ENCODE measurements at places on chromosomes 3 and 15.

DNA sequence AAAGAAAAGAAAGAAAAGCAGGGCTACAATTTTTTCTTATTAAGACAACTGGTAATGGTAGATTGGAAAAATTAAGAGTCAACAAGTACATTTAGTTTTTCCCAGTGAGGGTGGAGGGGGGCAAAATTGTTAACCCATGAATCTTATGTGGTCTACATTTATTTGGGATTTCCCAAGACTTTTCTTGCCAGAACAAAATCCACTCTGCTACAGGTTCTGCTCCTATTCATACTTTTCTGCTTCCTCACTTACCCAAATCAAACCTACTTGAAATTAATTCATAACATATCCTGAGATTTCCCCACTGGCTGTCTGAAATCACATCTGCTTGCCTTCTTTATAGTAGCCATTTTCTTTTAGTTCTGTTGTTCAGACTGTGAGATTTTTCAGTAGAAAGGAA is 41.1 kb downstream of the VGLL3 start:
- DNase-seq, result no peak
- H3K36me3 ChIP-seq, result no peaks in the 10 kb centered on the region
- no peaks in the 10 kb centered on the region for H3K27me3 ChIP-seq
- H3K27ac ChIP-seq, result no peak overlapping the region

DNA sequence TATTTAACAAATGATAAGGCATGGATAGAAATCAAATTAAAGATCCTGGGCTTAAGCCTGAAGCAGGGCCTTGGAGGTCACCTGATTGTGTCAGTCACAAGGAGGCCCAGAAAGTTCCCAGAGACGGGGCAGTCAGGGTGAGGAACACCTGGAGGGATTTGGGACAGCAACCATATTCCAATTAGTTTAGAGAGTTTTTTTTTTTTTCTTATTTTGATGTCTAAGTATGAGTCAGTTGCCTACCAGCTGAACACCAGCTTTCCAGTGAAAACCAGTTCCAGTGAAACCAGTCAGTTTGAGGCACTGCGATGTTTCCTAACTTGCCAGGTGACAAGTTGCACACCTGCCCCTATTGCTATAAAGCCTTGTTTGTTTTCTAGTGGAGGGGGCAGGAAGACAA is 350.7 kb upstream of the AZI2 start:
- no peak overlapping the region for H3K27ac ChIP-seq
- no peaks in the 10 kb centered on the region for H3K4me1 ChIP-seq
- no peak for DNase-seq
- H3K36me3 ChIP-seq, result no peaks in the 10 kb centered on the region
- no peaks in the 10 kb centered on the region for H3K27me3 ChIP-seq

GRCh38 chr3:160402221-160403027 is 3.0 kb downstream of the SMC4 start:
- H3K4me1 ChIP-seq, result peaks cover 40% of the 10 kb centered on the region
- DNase-seq, result no peak
- H3K27ac ChIP-seq, result no peak overlapping the region
- peaks cover 5% of the 10 kb centered on the region for H3K36me3 ChIP-seq

DNA sequence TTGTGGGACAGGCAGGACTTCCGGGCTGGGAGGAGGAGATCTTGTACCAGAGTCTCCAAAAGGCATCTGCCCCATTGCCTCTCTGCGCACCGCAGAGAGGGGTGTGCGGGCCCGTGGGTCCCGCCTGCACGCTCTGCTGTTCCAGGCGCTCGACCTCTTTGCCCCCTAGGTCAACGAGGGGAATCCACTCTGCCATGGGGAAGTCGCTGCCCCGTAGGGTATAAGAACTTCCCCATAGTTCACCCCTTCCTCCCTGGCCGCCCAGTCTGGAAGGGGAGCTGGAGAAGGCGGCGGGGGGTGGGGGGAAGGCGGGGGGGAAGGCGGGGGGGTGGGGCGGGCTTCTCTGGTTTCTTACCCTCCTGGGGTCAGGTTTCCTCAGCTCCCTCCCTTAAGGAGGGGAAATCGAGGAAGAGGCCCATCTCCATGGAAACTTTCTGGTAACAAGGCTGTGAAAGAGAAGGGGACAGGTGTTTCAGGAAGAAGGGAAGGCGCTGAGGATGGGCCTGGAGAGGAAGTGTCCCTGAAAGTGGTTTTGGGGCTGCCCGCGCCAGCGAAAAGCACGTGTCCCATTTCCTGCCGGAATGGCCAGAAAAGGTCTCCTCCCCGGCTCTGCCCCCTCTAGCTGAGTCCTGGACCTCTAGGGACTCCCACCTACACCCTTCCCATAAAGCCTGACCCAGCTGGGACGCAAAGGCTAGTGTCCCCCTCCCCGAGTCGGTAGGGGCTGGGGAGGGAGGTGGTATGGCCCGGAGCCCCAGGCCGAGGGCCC is 27.5 kb downstream of the NR1I2 start:
- H3K36me3 ChIP-seq, result no peaks in the 10 kb centered on the region
- H3K4me3 ChIP-seq, result peak overlapping the region; percentile 52
- no peak overlapping the region for H3K27ac ChIP-seq
- peaks cover 10% of the 10 kb centered on the region for H3K4me1 ChIP-seq

- no peaks in the 10 kb centered on the region for H3K27me3 ChIP-seq
- no peaks in the 10 kb centered on the region for H3K4me1 ChIP-seq
- no peak for DNase-seq
- no peak overlapping the region for H3K27ac ChIP-seq
These were observed 26.2 kb upstream of the IGF2BP2 start for GRCh38 chr3:185851046-185851445.

- no peaks in the 10 kb centered on the region for H3K27me3 ChIP-seq
- no peak overlapping the region for H3K27ac ChIP-seq
- H3K36me3 ChIP-seq, result no peaks in the 10 kb centered on the region
- no peak overlapping the region for H3K4me3 ChIP-seq
- no peak for DNase-seq
These were observed 48.5 kb upstream of the CHST2 start for GRCh38 chr3:143070977-143071551.

DNA sequence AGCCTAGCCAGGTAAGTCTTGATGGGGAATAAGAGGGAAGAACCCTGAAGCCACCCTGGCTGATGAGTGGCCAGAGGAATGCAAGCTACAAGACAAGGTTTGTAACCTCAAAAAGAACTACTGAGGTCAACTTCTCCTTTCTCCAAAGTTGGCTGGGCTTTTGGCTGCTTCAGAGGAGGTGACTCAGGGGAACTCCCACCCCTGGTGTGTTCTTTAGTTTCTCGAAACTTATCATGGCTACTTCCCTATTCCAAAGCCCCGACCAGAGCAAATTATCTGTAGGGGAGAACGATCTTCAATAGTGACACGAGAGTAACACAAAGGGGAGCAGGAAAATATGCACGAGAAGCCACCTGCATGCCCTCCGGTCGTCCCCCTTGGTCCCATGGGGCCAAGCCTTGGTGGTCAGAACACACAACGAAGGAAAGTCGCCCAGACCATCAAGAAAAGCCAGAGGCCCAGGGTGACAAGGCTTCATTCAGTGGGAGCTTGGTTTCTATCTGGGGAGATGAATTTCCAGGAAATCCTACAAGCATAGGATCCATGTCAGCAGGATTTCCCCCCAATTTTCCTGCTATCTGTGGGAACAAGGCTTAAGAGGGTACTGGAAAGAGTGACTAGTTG is 6.5 kb upstream of the BCL2A1 start:
- no peak for DNase-seq
- peak overlapping the region; percentile 57 for H3K27ac ChIP-seq
- no peaks in the 10 kb centered on the region for H3K36me3 ChIP-seq
- H3K4me3 ChIP-seq, result no peak overlapping the region

DNA sequence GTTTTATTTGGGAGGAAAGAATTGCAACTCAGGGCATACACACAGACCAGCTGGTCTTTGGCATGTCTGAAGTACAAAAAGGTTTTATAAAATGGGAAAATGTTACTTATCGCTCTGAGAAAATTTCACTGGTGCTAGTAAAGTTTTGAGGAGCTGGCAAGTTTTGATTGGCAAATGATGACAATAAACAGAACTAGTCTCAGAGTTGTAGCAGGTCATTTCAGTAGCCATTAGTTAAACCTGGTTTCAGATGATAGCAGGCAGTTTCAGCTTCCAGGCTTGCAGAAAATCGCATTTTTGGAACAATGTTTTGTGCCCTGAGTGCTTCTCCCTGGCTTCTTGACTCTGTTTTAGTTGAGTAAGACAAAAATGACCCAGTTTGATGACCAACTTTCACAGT is 10.7 kb downstream of the B2M start:
- H3K4me3 ChIP-seq, result no peak overlapping the region
- peaks cover 28% of the 10 kb centered on the region for H3K36me3 ChIP-seq
- no peaks in the 10 kb centered on the region for H3K27me3 ChIP-seq
- peaks cover 27% of the 10 kb centered on the region for H3K4me1 ChIP-seq
- no peak overlapping the region for H3K27ac ChIP-seq

DNA sequence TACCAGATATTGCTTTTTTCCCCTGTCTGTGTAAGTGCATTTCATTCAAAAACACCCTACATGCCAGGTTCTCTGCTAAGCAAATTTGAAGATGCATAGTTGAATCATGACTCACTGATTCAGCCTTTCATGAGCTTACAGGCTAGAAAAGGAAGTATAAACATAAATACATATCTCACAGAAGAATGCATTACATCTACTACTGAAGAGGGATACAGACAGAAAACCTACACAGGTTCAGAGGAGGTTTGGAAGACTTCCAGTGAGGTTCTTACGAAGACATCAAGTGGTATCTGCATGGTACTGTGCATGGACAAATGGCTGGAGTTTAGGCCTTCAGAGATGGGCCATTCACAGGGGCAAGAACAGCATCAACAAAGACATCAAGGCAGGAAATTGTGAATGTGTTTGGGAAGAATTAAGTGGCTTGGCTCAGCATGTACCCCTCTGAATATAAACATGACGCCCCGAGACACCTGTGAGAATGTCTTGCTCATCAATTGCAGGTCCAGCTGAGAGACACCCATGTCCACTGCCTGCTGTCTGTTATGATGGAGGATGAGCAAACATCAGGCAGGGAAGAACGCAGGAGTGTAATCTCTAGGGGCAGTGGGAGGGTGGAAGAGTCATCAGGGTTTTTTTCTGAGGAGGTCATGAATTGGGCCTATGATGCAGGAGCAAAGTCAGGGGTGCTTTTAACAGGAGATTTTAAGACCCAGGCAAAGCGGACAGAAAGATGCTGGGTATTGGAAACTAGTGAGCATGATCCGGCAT is 105.1 kb upstream of the GALNT15 start:
- H3K36me3 ChIP-seq, result no peaks in the 10 kb centered on the region
- peaks cover 10% of the 10 kb centered on the region for H3K4me1 ChIP-seq
- no peak for DNase-seq
- no peaks in the 10 kb centered on the region for H3K27me3 ChIP-seq

GRCh38 chr15:58165661-58166060 is 27.5 kb downstream of the AQP9 start:
- H3K4me3 ChIP-seq, result no peak overlapping the region
- DNase-seq, result no peak
- peaks cover 7% of the 10 kb centered on the region for H3K27me3 ChIP-seq
- H3K36me3 ChIP-seq, result no peaks in the 10 kb centered on the region
- no peaks in the 10 kb centered on the region for H3K4me1 ChIP-seq

GRCh38 chr3:63030666-63031065 is 155.4 kb upstream of the CADPS start:
- H3K4me1 ChIP-seq, result no peaks in the 10 kb centered on the region
- H3K27ac ChIP-seq, result no peak overlapping the region
- H3K27me3 ChIP-seq, result no peaks in the 10 kb centered on the region
- no peak overlapping the region for H3K4me3 ChIP-seq
- no peaks in the 10 kb centered on the region for H3K36me3 ChIP-seq

DNA sequence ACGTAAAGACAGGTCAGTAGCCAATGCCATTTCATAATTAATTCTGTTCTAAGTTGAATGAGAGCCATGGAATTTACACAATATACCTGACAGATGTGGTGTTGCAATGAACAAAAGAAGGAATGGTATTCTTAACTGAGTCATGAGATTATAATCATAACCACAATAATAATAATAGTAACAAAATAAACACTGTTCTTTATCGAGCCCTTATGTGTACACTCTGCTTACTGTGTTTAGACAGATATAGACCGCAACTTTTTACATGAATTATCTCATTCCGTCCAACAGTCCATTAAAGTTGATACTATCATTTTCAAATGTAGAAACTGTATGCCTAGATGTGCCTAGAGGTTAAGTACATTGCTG is 28.2 kb upstream of the SCAANT1 start:
- H3K4me3 ChIP-seq, result no peak overlapping the region
- H3K27me3 ChIP-seq, result no peaks in the 10 kb centered on the region
- H3K4me1 ChIP-seq, result peaks cover 12% of the 10 kb centered on the region
- H3K36me3 ChIP-seq, result no peaks in the 10 kb centered on the region
- no peak for DNase-seq

- H3K4me1 ChIP-seq, result peaks cover 52% of the 10 kb centered on the region
- no peak overlapping the region for H3K4me3 ChIP-seq
- no peaks in the 10 kb centered on the region for H3K36me3 ChIP-seq
These were observed 21.4 kb downstream of the IRAK2 start for GRCh38 chr3:10185804-10186762.

DNA sequence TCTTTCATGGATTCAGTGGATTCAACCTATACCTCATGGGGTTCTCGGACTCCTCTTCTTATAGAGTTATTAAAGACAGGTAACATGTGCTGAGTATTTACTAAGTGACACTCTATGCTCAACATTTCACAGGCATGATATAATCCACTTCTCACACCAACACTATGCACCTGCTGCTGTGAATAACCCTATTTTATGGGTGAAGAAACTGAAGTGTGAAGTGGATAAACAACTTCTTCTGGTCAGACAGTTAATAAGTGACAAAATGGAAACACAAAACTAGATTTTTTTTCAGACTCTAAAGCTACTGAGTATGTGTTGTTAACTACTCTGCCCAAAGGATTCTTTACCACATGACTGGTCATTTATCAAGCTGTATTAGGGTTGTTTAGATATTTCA is 403.5 kb downstream of the DIPK2A start:
- no peaks in the 10 kb centered on the region for H3K36me3 ChIP-seq
- no peak for DNase-seq
- H3K4me3 ChIP-seq, result no peak overlapping the region
- H3K4me1 ChIP-seq, result no peaks in the 10 kb centered on the region
- H3K27ac ChIP-seq, result no peak overlapping the region

- no peak overlapping the region for H3K4me3 ChIP-seq
- H3K27ac ChIP-seq, result no peak overlapping the region
- H3K4me1 ChIP-seq, result no peaks in the 10 kb centered on the region
- no peaks in the 10 kb centered on the region for H3K27me3 ChIP-seq
- DNase-seq, result no peak
- no peaks in the 10 kb centered on the region for H3K36me3 ChIP-seq
These were observed 227.0 kb downstream of the CPNE4 start for GRCh38 chr3:131807822-131808221.

DNA sequence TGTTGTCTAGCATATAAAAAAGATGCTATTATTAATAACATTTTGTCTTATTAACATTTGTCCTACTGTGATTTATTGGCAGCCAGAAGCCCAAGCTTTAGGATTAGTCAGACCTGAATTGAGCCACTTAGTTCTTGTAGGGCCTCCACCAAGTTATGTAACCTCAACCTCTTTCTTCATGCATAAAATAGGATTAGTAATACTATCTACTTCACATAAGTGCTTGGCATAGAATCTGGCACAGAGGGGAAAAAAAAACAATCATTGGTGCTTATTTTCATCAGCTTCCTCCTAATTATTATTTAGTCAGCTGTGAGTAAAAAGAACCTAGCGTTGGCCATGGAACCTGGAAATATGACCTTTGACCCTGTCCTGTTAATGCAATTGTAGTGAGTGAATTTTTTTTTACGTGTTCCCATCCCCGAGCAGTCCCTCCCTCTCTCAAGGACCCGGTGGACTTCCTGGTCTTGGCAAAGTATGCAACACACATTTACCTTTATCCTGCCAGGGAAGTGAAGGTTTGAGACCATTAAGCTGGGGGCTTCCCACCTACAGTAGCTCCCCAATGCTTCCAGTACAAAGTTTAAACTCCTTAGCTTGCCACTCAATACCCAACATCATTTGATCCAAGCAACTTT is 136.8 kb downstream of the FHIT start:
- H3K27me3 ChIP-seq, result no peaks in the 10 kb centered on the region
- H3K36me3 ChIP-seq, result no peaks in the 10 kb centered on the region
- peaks cover 3% of the 10 kb centered on the region for H3K4me1 ChIP-seq
- H3K4me3 ChIP-seq, result no peak overlapping the region
- H3K27ac ChIP-seq, result no peak overlapping the region

All from suprapubic skin (tissue), 4 donors.